Breast epithelium (tissue), 4 donors: ENCODE measurements at places on chromosomes 6 and 20. TPM values are rescaled to one million over a fixed set of nuclear protein-coding genes. Genes with fewer than 3 reads are reported as not detected.

DNA sequence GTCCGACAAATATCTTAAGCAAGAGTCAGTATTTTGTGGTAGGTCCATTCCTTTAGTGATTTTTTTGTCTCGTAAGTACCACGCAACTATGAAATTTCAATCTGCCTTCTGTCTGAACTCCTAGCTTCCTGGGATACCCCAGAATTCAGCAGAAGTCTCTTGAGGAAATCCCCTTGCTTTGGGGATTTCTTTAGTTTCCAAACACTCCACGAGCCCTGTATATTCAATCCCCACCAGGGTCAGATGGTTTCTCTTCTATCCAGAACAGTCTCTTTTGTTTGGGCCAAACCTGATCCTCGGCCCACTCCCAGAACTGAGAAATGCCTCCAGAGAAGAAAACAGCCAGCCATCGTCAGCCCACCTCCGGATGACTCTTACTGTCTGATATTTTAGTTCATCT lies 113.0 kb downstream of the CHD6 start:
- no peaks in the 10 kb centered on the region for H3K27me3 ChIP-seq
- no peaks in the 10 kb centered on the region for H3K4me1 ChIP-seq
- H3K27ac ChIP-seq: no peak overlapping the region

DNA sequence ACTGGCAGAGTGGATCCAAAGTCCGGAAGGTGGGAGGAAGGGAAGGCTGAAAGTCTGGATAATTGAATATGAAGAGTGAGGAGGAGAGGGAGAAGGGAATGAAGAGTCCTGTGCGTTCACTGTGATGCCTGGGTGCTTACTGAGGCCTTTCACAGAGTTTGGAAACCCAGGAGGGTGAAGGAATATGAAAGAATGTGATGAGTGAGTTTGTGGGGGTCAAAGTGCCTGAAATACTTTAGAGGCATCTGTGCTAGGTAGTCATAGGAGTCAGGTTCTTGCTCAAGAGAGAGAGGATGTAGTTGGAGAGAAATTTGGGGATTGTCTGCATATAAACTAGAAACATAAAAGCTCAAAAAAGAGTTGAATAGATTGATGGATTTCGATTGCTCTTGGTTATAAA lies 20.7 kb downstream of the NKX2-4 start:
- no peak overlapping the region for H3K27ac ChIP-seq
- H3K27me3 ChIP-seq: no peaks in the 10 kb centered on the region
- H3K4me3 ChIP-seq: no peak overlapping the region
- H3K36me3 ChIP-seq: no peaks in the 10 kb centered on the region
- H3K4me1 ChIP-seq: peaks cover 3% of the 10 kb centered on the region
- DNase-seq: no peak

- no peak for DNase-seq
- H3K27me3 ChIP-seq: no peaks in the 10 kb centered on the region
- peaks cover 16% of the 10 kb centered on the region for H3K4me1 ChIP-seq
- H3K27ac ChIP-seq: peak overlapping the region; percentile 74
Measured at GRCh38 chr6:85460921-85461797, 11.3 kb downstream of the NT5E start.

DNA sequence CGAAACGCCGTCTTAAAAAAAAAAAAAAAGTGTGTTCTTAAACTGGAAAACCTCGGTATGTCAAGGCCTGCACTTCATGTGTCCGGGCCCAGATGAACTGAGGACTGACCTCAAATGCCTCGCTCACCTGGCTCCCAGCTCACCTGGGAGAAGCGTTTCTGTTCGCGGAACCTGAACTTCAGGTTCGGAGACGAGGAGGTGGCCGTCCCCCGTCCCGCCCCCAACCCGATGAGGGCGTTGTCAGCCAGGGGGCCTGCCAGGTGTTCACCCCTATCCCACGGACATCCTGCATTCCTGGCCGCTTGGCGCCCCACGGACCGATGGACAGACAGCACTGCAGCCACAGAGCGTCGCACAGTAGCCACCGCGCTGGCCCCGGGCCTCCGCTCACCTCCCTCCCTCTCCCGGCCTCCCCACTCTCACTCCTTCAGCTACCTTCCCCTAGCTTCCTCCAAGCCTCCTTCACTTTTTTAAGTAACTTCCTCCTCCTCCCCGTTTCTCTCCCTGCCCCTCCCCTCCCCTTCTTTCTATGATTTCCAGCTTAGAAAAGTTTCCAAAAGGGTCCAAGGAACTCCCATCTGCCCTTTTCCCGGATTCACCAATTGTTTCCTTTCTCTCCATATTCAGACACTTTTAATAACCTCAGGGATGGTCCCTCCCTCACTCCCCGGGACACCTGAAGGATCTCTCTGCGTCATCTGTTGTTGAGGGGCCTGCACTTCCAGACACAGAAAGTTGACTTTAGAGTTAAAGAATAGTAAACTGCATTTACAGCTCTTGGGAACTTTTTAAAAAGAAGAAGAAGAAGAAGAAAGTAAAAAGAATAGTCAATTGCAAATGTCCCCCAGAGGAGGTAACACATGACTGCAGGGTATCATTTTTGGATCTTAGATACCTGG lies 22.7 kb upstream of the MCM3 start:
- no peaks in the 10 kb centered on the region for H3K27me3 ChIP-seq
- DNase-seq: no peak
- H3K27ac ChIP-seq: no peak overlapping the region

DNA sequence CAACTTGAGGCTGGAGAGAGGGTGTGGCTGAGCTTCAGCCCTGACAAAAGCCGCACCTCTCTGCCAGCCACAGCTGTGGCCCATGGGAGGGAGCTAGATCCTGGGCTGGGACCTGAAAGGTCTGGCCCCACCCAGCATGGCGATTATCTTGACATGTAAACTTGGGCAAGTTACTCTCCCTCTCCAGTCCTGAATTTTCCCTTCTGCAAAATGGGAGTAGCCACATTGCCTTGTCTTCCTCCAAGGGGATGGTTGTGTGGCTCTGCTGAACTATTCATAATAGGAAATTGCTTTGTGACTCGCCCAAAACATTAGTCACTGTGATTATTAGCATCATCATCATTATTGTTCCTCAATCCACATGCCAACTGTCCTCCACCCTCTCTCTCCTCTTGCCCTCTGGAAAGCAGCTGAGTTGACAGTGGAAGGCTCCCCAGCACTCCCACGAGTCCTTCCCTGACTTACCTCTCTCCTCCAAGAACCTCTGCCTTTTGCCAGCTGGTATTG lies 23.0 kb upstream of the RBPJL start:
- no peak for DNase-seq
- H3K36me3 ChIP-seq: no peaks in the 10 kb centered on the region
- no peak overlapping the region for H3K27ac ChIP-seq
- no peak overlapping the region for H3K4me3 ChIP-seq

- H3K4me3 ChIP-seq: no peak overlapping the region
- no peaks in the 10 kb centered on the region for H3K4me1 ChIP-seq
- no peaks in the 10 kb centered on the region for H3K36me3 ChIP-seq
- no peak overlapping the region for H3K27ac ChIP-seq
- no peaks in the 10 kb centered on the region for H3K27me3 ChIP-seq
Measured at GRCh38 chr6:44642870-44643522, 255.5 kb downstream of the CDC5L start.

GRCh38 chr20:42406826-42407225 lies 782.9 kb downstream of the PTPRT start:
- H3K4me3 ChIP-seq: no peak overlapping the region
- no peak for DNase-seq
- H3K27ac ChIP-seq: no peak overlapping the region

PRRT1 gene
- total RNA-seq: 1.3 TPM

GINS1 gene
- 0.73 TPM for total RNA-seq
